ENCODE measurements at places on chromosomes 12 and 14.

GRCh38 chr12:56243731-56244181, 13.9 kb downstream of the SLC39A5 start:
- no peaks in the 10 kb centered on the region for H3K4me1 ChIP-seq
- DNase-seq = no peak
- peaks cover 5% of the 10 kb centered on the region for H3K36me3 ChIP-seq
- no peaks in the 10 kb centered on the region for H3K27me3 ChIP-seq

- no peak overlapping the region for H3K27ac ChIP-seq
- H3K36me3 ChIP-seq = no peaks in the 10 kb centered on the region
- H3K27me3 ChIP-seq = no peaks in the 10 kb centered on the region
- DNase-seq = no peak
These were observed 229.5 kb downstream of the NAV3 start for GRCh38 chr12:78060186-78060585.

DNA sequence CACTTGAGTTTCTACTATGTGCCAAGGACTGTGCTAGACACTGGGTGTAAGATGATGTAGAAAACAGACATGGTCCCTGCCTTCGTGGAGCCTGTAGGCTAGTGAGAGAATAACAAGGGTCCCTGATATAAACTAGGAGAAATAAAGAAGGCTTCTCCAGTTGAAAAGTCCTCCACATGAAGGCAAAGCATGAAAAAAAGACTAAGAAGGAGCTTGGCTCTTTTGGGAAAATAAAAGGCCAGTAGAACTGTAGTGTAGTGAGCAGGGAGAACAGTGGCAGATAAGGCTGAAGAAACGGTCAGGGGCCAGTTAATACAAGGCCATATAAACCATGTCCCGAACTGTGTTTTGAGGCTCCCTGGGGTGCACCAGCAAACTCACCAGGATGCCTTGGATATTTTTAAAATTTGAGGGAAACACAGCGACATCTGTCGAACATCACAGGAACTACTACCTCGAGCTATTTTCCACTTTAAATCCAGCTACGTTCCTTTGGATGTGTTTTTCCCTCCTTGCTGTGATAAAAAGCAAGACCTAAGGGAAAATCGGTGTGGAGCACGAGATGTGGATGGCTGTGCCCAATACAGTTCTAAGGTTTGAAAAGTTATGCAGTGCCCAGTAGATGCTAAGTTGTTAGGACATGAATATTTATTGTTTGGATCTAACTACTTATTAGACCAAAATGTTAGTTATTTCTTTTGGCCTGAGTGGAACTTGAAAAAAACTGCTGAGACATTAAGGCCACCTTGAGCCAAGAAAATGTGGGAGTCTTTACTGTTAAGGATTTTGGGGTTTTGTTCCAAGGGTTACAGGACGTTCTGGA, 8.5 kb upstream of the CFL2 start:
- H3K27me3 ChIP-seq = peaks cover 4% of the 10 kb centered on the region
- H3K4me1 ChIP-seq = no peaks in the 10 kb centered on the region
- H3K36me3 ChIP-seq = no peaks in the 10 kb centered on the region

- no peak for DNase-seq
- H3K27ac ChIP-seq = no peak overlapping the region
- no peaks in the 10 kb centered on the region for H3K27me3 ChIP-seq
- no peaks in the 10 kb centered on the region for H3K36me3 ChIP-seq
These were observed 116.8 kb downstream of the NELL2 start for GRCh38 chr12:44759289-44759688.

DNA sequence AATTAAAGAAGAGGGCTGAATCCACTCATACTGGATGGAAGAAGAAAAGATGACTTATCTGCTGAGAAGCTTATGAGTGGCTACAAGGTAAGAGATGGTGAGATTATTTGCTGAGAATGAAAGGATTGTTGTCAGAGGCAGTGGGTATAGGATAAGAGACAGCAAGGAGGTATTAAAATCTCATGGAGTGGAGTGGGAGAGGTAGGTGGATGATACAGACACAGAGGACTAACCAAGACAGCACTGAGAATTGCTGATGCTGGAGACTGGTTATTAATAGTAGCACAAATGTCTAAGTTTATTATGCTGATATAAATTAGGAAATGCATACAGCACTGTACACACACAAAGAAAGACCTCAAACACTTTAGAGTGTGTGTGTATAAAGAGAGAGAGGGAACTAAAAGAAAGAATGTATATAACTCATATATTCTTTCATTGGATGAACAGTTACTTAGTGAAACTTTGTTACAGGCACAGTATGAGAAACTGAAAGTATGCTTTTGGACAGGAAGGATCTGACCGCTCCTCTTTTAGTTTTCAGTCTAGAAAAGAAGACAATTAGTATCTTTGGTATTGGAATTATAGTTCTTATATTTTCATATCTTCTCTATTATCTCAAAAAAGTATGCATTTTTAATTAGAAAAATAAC, 543.1 kb downstream of the LRFN5 start:
- no peaks in the 10 kb centered on the region for H3K36me3 ChIP-seq
- H3K27ac ChIP-seq = no peak overlapping the region
- H3K4me3 ChIP-seq = no peak overlapping the region
- no peak for DNase-seq
- H3K4me1 ChIP-seq = no peaks in the 10 kb centered on the region

GRCh38 chr12:112527082-112527481, 108.3 kb downstream of the PTPN11 start:
- DNase-seq = no peak
- no peaks in the 10 kb centered on the region for H3K36me3 ChIP-seq
- H3K27ac ChIP-seq = no peak overlapping the region
- H3K27me3 ChIP-seq = peaks cover 2% of the 10 kb centered on the region

- H3K27ac ChIP-seq = no peak overlapping the region
- no peak overlapping the region for H3K4me3 ChIP-seq
- H3K27me3 ChIP-seq = no peaks in the 10 kb centered on the region
- H3K4me1 ChIP-seq = no peaks in the 10 kb centered on the region
These were observed 1630.4 kb upstream of the SEL1L start for GRCh38 chr14:83164016-83164415.

DNA sequence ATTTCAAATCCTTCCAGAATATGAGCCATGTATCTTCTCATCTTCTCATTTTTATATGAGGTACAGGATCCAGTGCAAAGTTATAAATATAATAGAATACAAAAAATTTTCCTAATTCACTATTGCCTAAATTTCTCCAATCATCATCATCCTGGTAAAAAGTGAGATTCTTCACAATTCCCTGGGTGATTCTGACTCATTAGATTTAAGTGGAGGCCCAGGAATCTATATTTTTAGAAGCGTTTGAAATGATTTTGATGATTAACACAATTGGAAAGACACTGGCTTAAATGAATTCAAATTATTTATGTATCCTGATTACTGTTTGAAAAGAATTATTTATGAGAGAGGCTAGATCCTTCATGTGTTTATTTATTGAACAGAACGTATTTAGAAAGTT, 380.3 kb upstream of the PDE3A start:
- H3K36me3 ChIP-seq = no peaks in the 10 kb centered on the region
- DNase-seq = no peak
- H3K27ac ChIP-seq = no peak overlapping the region
- peaks cover 3% of the 10 kb centered on the region for H3K27me3 ChIP-seq

GRCh38 chr12:3274664-3275063, 197.5 kb downstream of the TSPAN9 start:
- H3K27me3 ChIP-seq = no peaks in the 10 kb centered on the region
- H3K36me3 ChIP-seq = no peaks in the 10 kb centered on the region
- no peak overlapping the region for H3K4me3 ChIP-seq
- no peak for DNase-seq
- no peak overlapping the region for H3K27ac ChIP-seq

- no peak for DNase-seq
- H3K4me3 ChIP-seq = no peak overlapping the region
- H3K27me3 ChIP-seq = no peaks in the 10 kb centered on the region
- no peak overlapping the region for H3K27ac ChIP-seq
- H3K4me1 ChIP-seq = no peaks in the 10 kb centered on the region
- H3K36me3 ChIP-seq = no peaks in the 10 kb centered on the region
These were observed 22.0 kb upstream of the MGST1 start for GRCh38 chr12:16325426-16325825.

DNA sequence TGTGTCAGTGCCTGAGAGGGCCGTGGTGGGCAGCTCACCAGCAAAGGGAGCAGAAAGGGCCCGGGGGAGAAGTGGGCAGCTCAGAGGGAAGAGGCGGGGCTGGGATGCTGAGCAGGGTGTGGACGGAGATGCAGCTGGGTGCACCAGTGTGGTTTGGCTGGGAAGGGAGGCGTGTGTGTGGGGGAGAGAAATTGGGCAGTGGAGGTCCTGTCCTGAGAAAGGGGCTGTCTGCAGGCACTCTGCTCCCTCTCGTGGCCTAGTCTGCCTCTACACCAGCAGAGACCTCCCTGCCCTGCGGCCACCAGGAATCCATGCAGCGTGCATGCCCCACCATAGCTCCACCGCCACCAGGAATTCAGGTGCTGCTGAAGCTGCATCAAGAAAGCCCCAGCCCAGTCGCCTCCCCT, 6.4 kb downstream of the TMEM121 start:
- H3K27ac ChIP-seq = no peak overlapping the region
- peaks cover 6% of the 10 kb centered on the region for H3K4me1 ChIP-seq
- no peak overlapping the region for H3K4me3 ChIP-seq
- DNase-seq = no peak
- H3K36me3 ChIP-seq = no peaks in the 10 kb centered on the region
- H3K27me3 ChIP-seq = peaks cover 2% of the 10 kb centered on the region

GRCh38 chr14:68976160-68977067, 2.7 kb downstream of the ACTN1 start:
- H3K27me3 ChIP-seq = peaks cover 13% of the 10 kb centered on the region
- H3K27ac ChIP-seq = peak overlapping the region; percentile 76
- H3K4me3 ChIP-seq = peak overlapping the region; percentile 87
- peaks cover 20% of the 10 kb centered on the region for H3K4me1 ChIP-seq
- H3K36me3 ChIP-seq = peaks cover 4% of the 10 kb centered on the region
- DNase-seq = no peak

GRCh38 chr12:111706145-111706544, 20.3 kb downstream of the ACAD10 start:
- no peaks in the 10 kb centered on the region for H3K27me3 ChIP-seq
- H3K36me3 ChIP-seq = peaks cover 11% of the 10 kb centered on the region
- no peak for DNase-seq
- no peak overlapping the region for H3K4me3 ChIP-seq
- no peak overlapping the region for H3K27ac ChIP-seq
- no peaks in the 10 kb centered on the region for H3K4me1 ChIP-seq

GRCh38 chr12:67827820-67828383, 161.3 kb upstream of the IFNG-AS1 start:
- DNase-seq = no peak
- H3K27me3 ChIP-seq = no peaks in the 10 kb centered on the region
- no peak overlapping the region for H3K27ac ChIP-seq
- peak overlapping the region; percentile 61 for H3K4me3 ChIP-seq
- H3K36me3 ChIP-seq = no peaks in the 10 kb centered on the region

DNA sequence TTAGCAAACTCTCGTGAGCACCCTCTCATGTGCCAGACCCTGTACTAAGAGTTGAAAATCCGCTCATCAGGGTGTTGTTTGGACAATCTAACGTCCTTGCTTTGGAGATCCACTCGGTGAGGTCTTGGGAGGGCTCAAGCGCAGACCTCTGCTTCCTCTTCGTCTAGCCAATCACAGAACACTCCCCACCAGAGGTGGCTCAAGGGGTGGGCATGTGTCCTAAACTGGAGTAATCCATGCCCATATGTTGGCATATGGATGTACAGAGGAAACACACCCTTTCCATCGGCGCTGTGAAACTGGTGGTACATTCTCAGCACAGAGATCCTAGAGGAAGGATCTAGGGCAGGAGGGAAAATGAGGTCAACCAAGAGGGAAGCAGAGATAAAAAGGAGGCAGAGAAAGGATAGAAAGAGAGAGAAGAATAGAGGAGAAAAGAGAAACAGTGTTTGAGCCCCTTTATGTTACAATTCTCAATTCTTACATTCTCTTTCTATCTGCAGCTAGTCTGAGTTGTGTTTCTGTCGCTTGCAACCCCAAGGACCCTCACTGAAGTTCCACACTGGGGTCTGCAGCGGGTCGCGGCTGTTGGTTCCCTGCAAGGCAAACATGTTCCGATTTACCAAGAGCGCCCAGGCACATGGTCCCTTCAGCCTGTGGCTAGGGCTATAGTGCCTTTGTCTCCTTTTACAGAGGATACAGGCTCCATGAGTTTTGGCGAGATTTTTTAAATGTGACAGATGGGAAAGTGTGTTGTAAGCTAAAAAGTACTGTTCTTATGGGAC, 40.5 kb downstream of the DLK1 start:
- no peak overlapping the region for H3K4me3 ChIP-seq
- no peak for DNase-seq
- no peaks in the 10 kb centered on the region for H3K36me3 ChIP-seq
- peaks cover 3% of the 10 kb centered on the region for H3K27me3 ChIP-seq
- no peaks in the 10 kb centered on the region for H3K4me1 ChIP-seq

- no peaks in the 10 kb centered on the region for H3K4me1 ChIP-seq
- no peak overlapping the region for H3K27ac ChIP-seq
- peaks cover 27% of the 10 kb centered on the region for H3K36me3 ChIP-seq
- no peaks in the 10 kb centered on the region for H3K27me3 ChIP-seq
These were observed 34.6 kb downstream of the CKB start for GRCh38 chr14:103488071-103488470.

GRCh38 chr12:127284021-127284420, 982.9 kb upstream of the TMEM132C start:
- no peak overlapping the region for H3K27ac ChIP-seq
- no peaks in the 10 kb centered on the region for H3K36me3 ChIP-seq
- no peaks in the 10 kb centered on the region for H3K4me1 ChIP-seq
- DNase-seq = no peak

DNA sequence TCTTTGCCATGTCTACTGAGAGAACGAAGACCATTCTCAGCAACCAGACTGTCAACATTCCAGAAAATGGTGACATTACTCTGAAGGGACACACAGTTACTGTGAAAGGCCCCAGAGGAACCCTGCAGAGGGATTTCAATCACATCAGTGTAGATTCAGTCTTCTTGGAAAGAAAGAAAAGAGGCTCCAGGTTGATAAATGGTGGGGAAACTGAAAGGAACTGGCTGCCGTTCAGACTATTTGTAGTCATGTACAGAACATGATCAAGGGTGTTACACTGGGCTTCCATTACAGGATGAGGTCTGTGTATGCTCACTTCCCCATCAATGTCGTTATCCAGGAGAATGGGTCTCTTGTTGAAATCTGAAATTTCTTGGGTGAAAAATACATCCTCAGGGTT, 29.7 kb upstream of the PSMA6 start:
- H3K4me1 ChIP-seq = no peaks in the 10 kb centered on the region
- H3K27me3 ChIP-seq = peaks cover 2% of the 10 kb centered on the region
- H3K4me3 ChIP-seq = no peak overlapping the region
- DNase-seq = no peak
- no peaks in the 10 kb centered on the region for H3K36me3 ChIP-seq

DNA sequence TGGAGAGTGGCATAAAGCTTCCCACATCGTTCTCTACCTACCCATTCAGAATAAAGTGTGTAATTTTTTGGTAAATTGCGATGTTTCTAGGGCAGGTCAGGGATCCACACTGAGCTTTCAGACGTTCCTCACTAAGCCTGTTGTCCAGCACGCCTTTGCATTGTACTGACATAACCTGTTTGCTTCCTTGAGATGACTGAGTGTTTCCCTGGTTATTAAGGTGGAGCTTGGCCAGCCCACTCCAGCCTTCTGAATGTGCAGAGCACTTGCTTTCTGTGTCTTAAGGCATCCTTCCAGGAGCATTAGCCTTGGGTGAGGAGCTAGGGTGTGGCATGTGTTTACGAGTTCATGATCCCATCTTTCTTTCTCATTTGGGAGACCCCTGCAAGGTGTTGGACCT, 96.4 kb downstream of the TMEM260 start:
- H3K36me3 ChIP-seq = no peaks in the 10 kb centered on the region
- no peak overlapping the region for H3K4me3 ChIP-seq

- H3K36me3 ChIP-seq = no peaks in the 10 kb centered on the region
- no peak overlapping the region for H3K27ac ChIP-seq
- no peak overlapping the region for H3K4me3 ChIP-seq
- H3K27me3 ChIP-seq = peaks cover 5% of the 10 kb centered on the region
- no peak for DNase-seq
These were observed 6.9 kb upstream of the MED13L start for GRCh38 chr12:116284396-116284795.

All from immature natural killer cell (primary cell).